Cerebellar nuclear complex (tissue), 1 donor: ENCODE measurements at places on chromosomes 6 and 20.

- no peak for DNase-seq
Measured at GRCh38 chr6:281469-282103, 10.7 kb upstream of the DUSP22 start.

- DNase-seq: no peak
Measured at GRCh38 chr20:45061244-45061643, 39.7 kb downstream of the KCNS1 start.

DNA sequence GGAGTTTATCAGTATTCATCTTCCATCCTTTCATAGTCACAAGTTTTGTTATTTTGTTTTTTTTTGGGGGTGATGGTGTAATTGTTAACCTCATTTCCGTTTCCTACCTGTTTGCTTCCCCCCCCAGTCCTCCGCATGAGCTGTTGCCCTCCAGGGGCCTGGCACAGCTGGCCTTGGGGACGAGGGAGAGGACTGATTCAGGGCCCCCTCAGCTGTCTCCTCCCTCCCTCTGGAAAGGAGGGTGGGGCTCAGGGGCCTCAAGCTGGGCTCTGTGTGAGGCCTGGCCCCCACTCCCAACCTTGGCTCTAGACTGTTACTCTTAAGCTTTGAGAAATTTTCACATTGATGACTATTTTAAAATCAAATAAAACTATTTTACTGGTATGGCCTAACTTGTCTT, 4.0 kb downstream of the LRRC73 start:
- no peak for DNase-seq

- DNase-seq: no peak
Measured at GRCh38 chr6:125251516-125252220, 50.1 kb downstream of the HDDC2 start.

GRCh38 chr6:4774296-4774695, 1.9 kb upstream of the CDYL start:
- no peak for DNase-seq
